Osteocyte (in vitro differentiated cells): ENCODE measurements at places on chromosomes 13 and 19.

DNA sequence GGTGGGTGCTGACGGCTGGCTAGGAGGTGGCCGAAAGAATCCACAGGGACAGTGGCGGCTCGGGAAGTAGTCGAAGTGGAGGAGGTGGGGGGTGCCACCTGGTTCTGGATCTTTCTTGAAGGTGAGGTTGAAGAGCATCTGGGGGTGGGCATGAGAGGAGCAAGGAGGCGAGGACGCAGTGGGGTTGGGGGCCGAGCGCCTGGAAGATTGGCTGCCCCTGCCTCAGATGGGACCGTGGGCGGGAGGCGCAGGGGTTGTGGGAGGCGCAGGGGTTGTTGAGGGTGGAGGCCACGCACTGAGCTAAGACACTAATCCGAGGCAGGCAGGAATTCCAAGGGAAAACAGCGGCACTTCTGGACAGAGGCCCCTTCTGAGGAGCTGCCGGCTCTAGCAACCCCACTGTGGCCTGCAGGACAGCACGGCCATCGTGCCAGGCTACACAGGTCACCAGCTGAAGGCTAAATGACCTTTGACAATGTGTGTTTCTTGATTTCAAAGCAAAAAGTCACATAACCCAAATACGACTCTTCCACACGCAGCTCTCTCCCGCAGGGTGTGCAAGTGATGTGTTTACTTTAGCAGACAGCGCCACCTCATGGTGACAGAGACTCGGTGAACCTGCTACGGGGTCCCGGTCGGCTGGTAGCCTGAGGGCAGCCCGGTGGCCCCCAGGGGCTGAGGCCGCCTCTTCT lies 44.1 kb upstream of the RANBP3 start:
- DNase-seq = peak; percentile 90

GRCh38 chr19:13034636-13035035 lies 39.4 kb downstream of the NFIX start:
- no peak for DNase-seq

DNA sequence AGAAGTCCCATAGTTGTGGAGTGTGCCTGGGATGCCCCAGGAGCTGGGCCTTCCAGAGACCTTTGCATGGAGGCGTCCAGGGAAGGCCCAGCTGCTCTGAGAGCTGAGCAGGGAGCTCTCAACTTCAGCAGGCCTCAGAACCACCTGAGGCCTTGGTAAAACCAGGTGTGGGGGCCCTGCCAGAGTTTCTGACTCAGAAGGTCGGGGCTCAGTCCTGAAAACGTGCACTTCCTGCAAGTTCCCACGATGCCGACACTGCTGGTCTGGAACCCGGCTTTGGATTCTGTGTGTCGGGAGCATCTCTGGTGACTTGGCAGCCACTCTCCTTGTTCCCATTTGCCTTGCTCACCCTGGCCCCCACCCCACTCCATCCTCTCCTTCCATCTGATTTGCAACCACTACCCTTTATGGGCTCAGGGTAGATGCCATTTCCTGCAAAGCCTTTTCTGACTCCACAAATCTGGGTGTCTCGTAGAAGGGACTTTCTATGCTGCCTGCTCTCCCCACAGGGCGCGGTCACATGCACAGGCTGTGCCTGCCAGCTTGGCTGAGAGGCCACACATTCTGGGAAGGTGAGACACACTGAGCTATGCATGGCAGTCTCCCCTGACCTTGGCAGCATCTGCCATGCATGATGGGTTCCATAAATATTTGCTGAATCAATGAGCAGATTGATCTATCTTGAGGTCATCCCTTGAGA lies 244.7 kb downstream of the COL4A1 start:
- no peak for DNase-seq

GRCh38 chr19:18735324-18735723 lies 51.8 kb downstream of the CRTC1 start:
- DNase-seq = no peak

GRCh38 chr19:58229255-58229639 lies 533 bp downstream of the ZNF544 start:
- no peak for DNase-seq
